ENCODE measurements at places on chromosomes 16 and 17.

- DNase-seq = no peak
These were observed 152.4 kb downstream of the SSH2 start for GRCh38 chr17:29777663-29778062.

DNA sequence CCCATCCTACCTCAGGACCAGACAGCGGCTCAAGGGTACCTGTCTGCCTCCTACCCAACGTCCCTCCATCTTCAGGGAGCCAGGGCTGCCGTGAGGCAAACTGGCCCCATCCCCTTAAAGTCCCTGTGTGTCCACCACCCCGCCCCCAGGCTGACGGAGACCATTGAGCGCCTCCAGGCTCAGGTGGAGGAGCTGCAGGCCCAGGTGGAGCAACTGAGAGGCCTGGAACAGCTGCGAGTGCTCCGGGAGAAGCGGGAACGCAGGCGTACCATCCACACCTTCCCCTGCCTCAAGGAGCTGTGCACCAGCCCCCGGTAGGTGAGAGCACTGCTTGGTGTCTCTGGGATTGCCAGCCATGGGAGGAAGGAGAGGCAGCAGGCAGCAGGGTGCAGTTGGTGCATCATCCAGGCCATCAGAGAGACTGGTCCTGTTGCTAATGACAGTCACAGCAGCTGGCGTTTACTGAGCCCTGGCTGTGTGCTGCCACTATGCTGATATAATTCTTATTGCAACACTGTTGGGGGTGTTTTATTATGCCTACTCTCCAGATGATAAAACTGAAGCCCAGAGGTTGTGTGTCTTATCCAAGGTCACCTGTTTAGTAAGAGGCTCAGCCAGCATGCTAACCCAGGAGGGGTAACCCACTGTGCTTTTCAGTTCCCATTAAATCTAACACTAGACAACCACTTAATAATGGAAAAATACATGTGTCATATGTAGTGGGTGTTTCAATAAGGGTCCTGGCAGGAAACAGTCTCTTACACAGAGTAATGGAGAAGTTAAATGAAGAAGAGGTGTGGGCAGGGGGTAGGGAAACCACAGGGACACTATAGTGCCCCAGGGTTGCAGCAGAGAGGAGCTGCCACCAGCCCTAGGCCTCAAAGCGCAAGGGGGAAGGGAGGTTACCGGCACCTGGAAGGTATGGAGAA is 10.3 kb upstream of the MRPL58 start:
- DNase-seq = no peak

- no peak for DNase-seq
These were observed 21.8 kb downstream of the SMYD4 start for GRCh38 chr17:1807890-1808289.

- no peak for DNase-seq
These were observed 13.4 kb downstream of the TBX2 start for GRCh38 chr17:61412860-61413660.

Data from esophagus squamous epithelium (tissue), 5 donors.